ENCODE measurements at places on chromosomes 2 and 18.

- no peak for DNase-seq
Observed at GRCh38 chr2:54979321-54980044, 70.8 kb downstream of the RTN4 start.

DNA sequence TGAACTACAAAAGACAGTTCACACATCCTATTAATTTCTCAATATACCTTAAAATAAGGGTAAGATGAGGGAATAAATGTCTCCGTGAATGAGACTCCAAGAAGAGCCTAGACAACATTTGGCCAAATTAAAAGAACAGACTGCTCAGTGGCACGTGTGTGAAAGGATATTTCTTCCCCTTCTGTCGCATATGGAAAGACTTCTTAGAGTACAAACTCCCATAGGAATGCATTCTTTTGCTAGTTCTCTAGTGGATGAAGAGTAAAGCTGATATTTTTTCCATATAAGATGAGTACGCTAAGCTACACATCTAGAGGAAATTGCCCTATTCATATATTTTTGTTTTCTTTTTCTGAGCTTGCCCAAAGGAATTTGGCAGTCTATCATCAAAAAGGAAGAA lies 710.0 kb upstream of the ID2 start:
- no peak for DNase-seq

GRCh38 chr2:169806586-169806985 lies 7.9 kb downstream of the SSB start:
- DNase-seq = no peak

DNA sequence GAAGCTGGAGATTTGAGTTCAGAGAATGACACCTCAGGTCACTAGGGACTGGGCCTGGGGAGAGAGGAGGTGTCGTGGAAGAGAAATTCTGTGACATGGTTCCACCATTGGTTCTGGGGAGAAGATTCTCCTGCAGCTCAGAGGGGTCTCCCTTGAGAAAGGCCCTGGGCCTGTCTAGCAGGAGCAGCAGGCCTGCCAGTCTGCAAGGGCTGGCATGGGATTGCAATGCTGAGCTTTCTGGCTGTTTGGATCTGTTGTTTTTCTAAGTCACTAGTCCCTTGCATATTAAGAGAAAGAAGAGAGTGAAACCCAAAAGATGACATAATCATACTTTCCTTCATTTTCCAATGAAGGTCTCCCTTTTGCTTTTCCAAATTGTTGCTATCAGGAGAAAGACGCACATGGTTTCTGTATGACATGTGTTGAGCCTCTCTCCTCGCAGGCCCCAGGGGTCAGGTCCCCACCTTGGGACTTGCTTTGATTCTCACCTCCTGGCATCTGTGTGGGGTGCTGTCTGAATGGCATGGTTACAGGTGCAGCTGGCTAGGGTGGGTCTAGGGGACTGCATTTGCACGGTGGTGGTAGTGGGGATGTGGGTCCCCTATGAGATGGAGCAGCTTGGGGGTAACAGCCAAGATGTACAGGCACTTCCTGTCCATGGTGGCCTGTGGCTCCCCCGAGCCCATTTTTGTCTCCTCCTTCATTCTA lies 117.8 kb downstream of the GLI2 start:
- DNase-seq = no peak

GRCh38 chr2:176917-177316 lies 86.9 kb downstream of the SH3YL1 start:
- DNase-seq = no peak

- DNase-seq = no peak
Observed at GRCh38 chr2:1546901-1547300, 133.6 kb downstream of the TPO start.

GRCh38 chr18:63158676-63159291 lies 160.8 kb downstream of the BCL2 start:
- DNase-seq = no peak

DNA sequence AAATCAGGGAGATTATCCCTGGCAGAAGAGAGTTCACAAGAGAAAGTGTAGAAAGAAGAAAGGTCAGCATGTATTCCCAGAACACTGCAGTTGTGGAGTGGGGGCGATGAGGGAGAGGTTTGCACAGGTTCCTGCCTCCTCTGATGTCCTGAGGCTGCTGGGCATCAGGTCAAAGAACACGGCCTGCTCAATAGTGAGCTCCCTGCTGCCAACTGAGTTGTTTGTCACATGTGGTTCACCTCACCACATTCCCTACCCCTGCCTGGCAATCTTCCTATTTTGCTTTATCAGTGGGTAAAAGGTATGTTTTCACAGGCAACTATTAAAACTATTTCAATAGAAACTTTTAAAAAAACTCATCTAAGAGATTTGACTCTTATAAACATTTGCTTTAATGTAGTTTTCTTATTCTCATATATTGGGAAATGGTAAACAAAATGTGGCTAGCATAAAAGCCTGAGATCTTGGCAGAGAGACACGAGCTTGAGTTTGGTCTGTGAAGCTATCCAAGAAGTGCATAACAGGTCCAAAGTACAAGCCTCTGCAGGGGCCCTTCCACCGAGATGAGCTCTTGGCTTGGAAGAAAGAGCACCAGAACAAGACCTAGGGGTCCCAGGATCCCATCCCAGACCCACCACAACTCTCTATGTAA lies 123.9 kb upstream of the SRD5A2 start:
- no peak for DNase-seq

DNA sequence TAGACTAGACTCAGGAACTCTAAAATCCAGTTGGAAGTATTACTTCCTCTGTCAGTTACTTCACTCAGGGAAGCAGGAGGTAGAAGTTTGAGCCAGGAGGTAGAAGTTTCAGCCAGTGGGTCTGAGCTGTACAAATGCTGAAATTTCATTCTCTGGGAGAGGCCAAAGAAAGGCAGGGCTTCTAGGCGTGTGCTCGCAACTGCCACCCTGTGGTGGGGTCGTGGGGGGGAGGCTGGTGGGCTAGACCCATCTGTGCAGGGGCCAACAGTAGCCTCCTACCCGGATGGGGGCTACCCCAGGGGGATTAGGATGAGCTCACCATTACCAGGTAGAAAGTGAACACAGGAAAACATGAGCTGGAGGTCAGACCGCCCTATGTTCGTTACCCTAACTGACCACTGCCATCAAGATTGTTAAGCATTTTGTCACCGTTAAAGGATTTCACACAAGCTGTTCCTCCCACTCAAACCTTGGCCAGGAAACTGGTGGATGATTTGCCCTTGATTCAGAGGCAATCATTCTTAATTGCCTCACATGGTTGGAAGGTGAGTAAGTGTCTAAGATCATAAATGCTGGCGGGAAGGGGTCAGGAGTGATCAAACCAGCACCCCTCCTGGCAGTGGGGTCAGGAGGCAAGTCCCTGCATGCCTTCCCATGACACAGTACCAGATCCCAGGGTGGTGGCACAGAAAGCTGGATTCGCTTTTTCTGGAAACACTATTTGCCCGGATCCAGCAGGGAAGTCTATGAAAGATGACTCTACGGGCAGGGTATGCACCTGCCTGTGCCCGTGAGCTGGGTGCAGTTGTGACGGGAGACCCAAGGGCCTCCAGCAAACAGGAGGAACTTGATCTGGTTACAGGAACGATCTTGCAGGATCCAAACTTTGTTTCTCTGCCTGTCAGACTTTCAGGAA lies 5.2 kb upstream of the FHL2 start:
- no peak for DNase-seq

GRCh38 chr2:86649119-86649947 lies 25.7 kb upstream of the RNF103 start:
- DNase-seq = no peak

DNA sequence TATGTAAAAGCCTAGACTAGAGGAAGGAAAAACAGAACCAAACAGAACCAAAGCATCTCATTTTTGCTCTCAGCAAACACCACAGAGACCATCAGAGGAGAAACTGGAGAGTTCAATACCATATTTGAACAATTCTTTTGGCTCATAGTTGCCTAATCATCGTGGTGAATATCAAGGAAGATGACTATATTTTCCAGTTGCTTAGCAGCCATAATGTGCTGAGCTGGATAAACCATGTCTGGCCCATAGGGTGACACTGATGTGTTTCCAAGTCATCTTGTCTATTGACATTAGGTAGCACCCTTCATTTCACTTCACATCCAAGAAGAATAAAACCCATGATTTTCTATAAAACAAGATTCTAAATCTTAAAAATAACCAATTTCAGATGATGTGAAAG lies 5.9 kb upstream of the XRCC5 start:
- DNase-seq = no peak

GRCh38 chr18:33212363-33212762 lies 228.2 kb downstream of the CCDC178 start:
- no peak for DNase-seq
